Islet precursor cell (in vitro differentiated cells): ENCODE measurements at places on chromosomes 4 and X.

GRCh38 chr4:150219841-150220240 is 141.6 kb downstream of the DCLK2 start:
- DNase-seq = no peak

DNA sequence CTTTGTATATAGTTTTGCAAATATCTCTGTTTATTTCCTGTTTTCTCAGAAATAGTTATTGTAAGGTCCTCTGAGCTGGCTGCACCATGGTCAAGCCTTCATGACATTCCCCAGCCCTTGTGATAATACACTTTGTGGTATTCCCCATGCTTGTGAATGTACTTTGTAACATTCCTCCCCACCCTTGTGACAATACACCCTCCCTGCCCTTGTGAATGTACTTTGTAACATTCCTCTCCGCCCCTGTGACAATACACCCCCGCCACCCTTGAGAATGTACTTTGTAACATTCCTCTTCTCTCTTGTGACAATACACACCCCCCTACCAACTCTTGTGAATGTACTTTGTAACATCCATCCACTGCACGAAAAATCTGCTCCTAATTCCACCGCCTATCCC is 530.7 kb downstream of the CENPC start:
- DNase-seq = no peak

- no peak for DNase-seq
Measured at GRCh38 chr4:121788896-121789295, 12.2 kb upstream of the EXOSC9 start.

- DNase-seq = no peak
Measured at GRCh38 chr4:35963974-35964515, 280.3 kb downstream of the ARAP2 start.

- no peak for DNase-seq
Measured at GRCh38 chr4:10734697-10735096, 50.1 kb upstream of the CLNK start.

DNA sequence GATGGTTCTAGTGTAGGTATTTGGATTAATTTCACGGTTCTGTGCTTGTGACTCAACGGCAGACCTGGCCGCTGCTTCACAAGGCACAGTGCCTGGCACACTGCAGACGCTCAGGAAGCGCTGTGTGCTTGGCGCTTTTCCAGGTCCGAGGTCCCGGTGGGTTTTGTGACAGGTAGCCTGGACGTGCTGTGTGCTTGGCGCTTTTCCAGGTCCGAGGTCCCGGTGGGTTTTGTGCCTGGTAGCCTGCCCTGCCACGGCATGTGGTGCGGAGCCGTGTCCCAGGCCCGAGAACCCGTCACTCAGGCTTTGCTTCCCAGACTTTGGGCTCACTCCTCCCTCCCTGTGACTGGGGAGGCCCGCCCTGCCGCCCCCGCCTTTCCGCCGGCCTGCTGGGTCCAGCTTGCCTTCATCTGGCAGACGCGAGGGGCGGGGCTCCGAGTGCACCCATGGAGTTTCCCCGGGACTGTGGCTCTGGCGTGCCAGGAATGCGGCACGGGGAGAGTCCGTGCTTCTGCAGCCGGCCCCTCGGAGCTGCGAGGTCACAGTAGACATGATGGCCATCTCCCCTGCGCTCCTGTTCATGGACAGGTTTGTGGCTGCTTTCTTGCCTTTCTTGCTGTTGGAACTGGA is 44.2 kb downstream of the TBC1D14 start:
- peak; percentile 97 for DNase-seq

- no peak for DNase-seq
Measured at GRCh38 chr4:180437601-180438000, 1805.6 kb upstream of the TENM3 start.

- no peak for DNase-seq
Measured at GRCh38 chr4:118026806-118027205, 7.5 kb upstream of the NDST3 start.

DNA sequence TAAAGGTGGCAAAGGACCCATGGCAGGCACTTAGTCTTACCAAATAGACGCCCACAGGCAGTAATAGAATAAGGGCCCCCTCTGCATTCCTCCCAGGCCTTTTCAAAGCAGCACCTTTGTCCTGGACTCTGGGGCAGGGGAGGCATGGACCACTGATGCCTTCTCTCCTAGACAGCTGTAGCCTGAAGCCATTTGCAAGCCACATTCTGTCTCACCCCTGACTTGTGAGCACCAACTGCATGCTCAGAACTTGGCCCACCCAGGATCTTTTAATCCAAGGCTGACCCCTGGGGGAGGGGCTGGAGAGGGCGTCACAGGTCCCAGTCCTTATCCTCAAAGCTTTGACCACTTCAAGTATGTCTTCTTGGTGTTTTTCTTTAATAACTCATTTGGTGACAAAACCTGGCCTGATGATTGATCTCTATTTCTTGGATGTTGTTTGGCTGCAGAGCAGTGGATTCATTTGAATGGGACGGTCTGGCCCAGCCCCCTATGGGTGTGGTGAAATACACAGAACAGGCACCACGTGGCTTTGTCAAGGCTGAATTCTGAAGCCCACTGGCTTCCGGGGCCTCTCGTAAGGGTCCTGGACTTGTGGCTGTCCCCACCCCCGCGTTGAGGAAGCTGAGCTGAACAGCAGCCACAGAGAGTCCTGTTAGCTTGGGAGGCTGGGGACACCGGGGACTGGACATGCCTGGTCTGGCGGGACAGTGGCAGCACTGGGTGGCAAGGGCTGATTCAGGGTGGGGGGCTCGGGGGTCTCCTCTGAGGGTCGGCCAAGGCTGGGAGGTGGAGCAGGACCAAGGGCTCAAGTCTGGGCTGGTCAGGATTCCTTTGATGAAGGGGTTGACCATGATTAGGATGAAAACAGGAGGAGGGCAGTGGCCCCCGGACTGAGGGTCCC is 36.6 kb downstream of the ADRA2C start:
- DNase-seq = no peak

DNA sequence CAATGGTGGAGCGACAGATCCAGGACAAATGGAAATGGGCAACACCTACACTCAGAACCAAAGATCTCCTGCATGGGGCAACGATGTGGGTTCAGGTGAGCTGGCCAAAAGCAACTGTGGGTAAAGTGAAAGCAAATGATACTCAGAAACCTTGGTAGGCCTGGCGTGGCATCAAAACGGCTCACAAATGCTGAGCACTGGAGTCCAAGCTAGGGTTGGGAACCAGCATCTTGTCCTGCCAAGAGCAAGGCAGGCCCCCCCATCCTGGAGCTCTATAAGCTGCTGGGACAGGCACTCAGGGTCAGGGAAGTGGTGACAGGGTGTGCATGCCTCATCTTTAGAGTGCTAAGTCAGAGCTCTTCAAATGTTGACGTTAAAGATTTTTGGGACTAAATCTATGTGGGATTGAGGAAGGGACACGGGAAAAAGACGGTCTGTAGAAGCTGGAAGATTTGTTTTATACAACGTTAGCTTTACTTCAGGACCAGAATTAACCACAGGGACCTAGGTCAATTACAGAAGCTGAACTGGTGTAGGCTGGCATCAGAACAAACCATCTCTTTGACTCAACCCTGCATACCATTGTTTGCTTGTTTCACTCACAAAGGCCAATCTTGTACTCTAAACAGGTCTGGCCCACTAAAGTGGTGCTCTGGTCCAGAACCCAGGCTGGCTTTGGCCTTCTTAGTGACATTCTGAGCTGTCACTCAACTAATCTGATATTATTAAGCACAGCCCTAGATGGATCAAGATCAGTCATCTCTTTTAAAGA is 10.7 kb downstream of the ATP8A1 start:
- DNase-seq = no peak

- DNase-seq = no peak
Measured at GRCh38 chrX:116194649-116195048, 24.1 kb downstream of the AGTR2 start.

GRCh38 chr4:83431200-83431599 is 24.4 kb downstream of the HELQ start:
- no peak for DNase-seq

GRCh38 chr4:126513596-126513995 is 1119.2 kb upstream of the INTU start:
- no peak for DNase-seq

- DNase-seq = no peak
Measured at GRCh38 chr4:139167774-139168444, 9.1 kb downstream of the ELF2 start.

GRCh38 chr4:176498617-176499256 is 179.0 kb downstream of the SPCS3 start:
- DNase-seq = no peak

GRCh38 chr4:184415071-184415470 is 59.3 kb downstream of the IRF2 start:
- no peak for DNase-seq

- no peak for DNase-seq
Measured at GRCh38 chr4:52036886-52037530, 1.1 kb downstream of the SGCB start.

DNA sequence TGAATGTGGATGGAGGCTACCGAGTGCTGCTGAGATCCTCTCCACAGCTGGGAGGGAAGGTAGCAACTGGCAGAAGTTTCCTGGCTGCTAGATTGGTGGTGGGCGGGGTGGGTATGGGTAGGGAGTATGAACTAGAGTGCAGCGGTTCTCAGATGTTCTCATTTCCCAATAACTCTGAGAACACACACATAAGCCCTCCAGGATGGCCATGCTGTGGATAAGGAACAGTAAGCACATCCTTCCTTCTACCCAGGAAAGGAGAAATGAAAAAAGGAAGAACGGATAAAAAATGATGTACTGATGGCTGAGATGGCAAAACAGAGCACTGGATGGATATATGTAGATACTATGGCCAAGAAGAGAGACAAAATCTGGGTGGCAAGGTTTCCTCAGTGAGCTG is 116.0 kb downstream of the ZNF827 start:
- DNase-seq = no peak

- DNase-seq = no peak
Measured at GRCh38 chrX:28880136-28880535, 292.9 kb downstream of the IL1RAPL1 start.

DNA sequence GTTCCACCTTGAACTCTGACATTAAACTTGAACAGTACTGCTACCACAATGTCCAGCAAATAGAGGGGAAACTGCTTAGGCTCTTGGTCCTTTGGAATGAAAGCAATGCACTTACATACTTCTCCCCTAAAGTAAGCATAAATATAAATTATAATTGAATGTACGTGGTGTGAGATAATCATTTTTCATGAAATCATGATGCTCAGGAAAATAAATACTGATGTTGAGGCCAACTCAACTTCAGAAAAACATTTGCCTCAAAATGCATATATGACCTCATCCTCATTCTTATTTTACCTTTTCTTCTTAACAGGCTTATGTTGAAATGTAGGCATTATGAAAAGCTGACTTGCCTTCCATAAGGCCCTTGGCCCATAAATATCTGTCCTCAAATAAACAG is 166.3 kb downstream of the KDR start:
- DNase-seq = no peak

DNA sequence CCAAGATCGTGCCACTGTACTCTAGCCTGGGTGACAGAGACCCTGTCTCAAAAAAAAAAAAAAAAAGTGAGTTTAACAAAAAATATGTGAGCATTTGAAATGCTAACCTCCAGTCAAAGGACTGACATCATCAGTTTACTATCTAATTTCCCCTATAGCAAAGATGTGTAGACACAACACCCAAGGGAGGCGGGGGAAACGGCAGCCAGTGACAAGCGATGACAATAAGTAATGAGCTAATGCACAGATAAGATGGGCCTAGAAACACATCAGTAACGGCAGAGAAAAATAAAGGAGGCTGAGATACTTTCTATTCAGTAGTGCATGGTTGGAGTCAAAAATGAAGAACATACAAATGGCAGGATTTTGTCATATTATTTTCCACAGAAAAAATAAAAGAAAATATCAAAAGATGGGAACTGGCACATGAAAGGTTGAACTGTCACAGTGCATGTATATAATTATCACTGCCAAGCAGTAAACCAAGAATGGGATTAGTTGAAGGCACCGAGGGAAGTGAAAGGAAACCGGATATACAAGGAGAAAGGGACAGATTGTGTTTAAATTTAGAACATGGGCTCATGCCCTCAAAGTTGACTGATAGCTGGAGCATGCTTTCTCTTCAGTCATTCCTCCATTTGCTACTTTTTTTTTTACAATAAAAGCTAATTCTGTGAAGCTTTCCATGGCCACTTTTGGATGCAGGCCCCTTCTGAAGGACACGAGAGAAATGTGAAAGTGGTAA is 41.8 kb downstream of the IGFBP7 start:
- no peak for DNase-seq

GRCh38 chr4:87392183-87392582 is 1.2 kb upstream of the HSD17B11 start:
- no peak for DNase-seq

- peak; percentile 71 for DNase-seq
Measured at GRCh38 chr4:25792200-25792791, 70.5 kb downstream of the SEL1L3 start.

DNA sequence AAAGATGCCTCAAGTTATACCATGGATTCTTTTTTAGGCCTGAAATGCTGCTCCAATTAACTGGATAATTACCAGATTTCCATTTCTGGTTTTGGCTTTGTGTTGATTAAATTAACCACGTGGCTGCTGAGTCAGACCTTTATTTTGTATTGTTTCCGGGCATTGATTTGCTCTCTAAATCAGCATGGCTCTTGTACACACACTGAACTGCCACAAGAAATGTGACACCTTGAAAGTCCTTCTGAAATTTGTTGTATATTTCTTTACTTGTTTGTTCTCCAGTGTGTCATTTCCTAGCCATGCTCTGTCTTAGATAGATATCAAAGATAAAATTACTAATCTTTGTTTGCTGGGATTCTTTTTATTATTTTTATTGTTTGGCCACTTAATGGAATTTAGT is 11.7 kb downstream of the MTTP start:
- no peak for DNase-seq

DNA sequence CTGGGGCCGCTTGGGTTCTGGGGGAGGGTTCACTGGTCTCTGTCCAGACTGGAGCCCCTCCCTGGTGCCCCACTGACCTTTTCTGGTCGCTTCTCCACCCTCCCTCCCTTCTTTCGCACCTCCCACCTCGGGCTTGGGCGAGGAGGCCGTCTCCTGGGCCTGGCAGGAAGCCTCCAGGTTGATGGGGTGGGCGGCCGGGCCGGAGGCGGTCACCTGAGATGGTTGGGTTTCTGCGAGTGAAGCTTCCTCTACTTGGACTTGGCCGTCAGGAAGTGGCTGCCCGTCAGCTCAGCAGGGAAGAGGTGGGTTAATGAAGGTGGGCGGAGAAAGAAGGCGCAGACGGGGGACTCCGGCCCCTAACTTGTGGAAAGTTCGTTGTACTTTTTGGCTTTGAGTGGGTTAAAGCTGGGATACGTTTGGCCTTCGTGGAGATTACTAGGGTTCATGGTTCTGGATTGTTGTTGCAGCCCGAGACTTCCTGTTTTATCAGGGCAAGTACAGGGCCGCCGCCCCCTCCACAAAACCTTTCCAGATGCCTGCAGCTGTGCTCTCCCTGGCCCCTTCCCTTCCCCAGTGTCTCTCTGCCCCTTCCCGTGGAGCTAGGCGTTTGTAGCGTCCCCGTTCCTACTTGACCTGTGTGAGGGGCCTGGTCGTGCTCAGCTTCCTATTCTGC is 1.2 kb downstream of the AKAP17A start:
- DNase-seq = peak; percentile 79
